ENCODE measurements at places on chromosomes 5 and 9.

GRCh38 chr5:675111-675870 lies 17.9 kb downstream of the TPPP start:
- DNase-seq = no peak

DNA sequence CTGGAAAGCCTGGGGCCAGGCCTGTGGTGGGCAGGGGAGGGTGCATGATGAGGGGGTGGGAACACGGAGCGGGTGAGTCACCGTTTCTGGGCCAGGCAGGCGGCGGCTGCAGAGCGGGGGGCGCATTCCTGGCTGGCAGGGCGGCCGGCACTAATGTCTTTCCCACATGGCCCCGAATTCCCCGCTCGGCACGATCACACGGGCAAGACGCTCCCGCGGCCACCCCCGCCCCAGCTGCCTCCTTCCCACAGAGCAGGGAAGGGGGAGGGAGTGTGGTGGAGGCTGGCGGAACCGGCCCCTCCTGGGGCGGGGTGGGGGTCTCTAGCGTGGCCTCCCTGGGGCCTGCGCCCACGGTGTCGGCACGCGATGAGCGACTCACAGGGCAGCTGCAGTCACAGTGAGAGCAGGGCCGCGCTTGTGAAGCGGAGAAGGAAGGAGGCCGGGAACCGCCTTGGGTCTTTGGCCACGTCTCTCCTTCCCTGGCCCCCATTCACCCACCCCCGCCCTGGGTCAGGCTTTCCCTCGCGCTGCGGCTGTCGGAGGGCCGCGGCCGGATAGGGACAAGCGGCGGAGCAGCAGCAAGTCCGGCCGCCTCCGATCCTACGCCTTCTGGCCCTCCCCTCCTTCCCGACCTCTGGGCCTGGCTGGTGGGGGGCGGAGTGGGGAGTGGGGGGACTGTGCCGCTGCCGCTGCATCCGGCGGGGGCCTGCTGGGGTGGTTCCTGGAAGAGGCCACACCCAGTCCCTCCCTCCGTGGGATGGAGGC lies 48.9 kb downstream of the CXXC5 start:
- no peak for DNase-seq

DNA sequence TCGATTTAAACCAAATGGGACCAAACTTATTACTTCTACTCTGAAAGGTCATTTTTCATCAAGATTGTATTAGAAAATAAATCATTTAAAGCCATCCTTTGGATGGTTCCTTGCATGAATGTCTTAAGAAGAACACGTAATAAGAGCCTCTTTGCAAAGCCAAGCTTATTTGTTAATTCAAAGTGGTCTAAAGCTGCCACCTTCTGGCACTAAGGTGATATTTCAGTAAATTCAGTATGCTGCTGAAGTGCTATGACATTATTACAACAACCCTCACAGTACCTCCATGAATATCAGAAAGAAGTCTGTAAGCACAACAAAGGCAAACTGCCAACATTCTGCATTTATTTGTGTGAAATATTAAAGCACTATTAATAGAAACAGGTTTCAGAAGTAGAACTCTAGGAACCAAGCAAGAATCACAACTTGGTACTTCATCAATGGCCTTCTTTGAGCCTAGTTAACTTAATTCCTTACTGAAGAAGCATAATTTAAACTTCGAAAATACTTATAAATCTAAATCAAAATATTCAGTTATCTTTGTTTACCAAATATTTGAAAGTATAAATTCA lies 53.1 kb upstream of the TYRP1 start:
- no peak for DNase-seq

- no peak for DNase-seq
These were observed 104.7 kb downstream of the NR2F1-AS1 start for GRCh38 chr5:93476251-93476742.

GRCh38 chr9:113962396-113962795 lies 86.3 kb downstream of the ZNF618 start:
- no peak for DNase-seq
